ENCODE measurements at places on chromosomes 13 and 19.

DNA sequence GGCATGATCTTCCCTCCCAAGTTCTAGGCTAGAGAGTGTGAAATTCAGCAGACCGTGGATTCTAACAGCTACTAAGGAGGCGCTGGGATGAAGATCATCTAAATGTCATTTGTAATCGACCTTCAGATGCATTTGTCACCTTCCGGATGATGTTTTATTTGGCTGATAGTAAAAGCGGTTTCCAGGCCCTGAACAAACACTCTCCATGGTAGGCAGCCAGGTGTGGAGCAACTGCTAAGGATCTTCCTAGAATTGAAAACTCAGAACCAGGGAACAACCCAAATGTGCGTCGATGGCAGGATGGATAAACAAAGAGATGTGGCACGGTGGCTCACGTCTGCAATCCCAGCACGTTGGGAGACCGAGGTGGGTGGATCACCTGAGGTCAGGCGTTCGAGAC, 107.2 kb upstream of the CACNA1A start:
- DNase-seq, result no peak

GRCh38 chr19:28456708-28457320, 756.1 kb downstream of the UQCRFS1 start:
- no peak for DNase-seq

- DNase-seq, result no peak
Observed at GRCh38 chr19:45477713-45478453, 10.1 kb downstream of the FOSB start.

- no peak for DNase-seq
Observed at GRCh38 chr19:1232652-1233072, 5.1 kb downstream of the CBARP start.

DNA sequence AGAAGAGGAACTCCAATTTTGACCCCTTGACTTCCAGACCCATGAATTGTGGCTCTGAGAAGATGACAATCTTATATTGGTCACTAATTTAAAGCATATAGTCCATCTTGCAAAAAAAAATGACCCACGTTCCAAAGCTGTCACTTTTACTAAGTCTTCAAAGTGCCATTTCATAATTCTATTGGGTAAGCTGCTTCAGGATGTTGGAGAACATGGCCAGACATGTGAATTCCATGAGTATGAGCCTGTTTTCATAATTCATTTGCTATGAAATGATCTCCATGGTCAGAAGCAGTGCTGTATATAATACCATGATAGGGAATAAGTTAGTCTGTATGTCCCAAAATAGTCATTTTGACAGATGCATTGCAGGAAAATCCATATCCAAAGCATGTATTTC, 1787.3 kb downstream of the SLITRK5 start:
- DNase-seq, result no peak

GRCh38 chr13:20190076-20190475, 2.7 kb downstream of the GJB2 start:
- no peak for DNase-seq

- DNase-seq, result no peak
Observed at GRCh38 chr13:111027458-111028439, 87.4 kb upstream of the ARHGEF7 start.

DNA sequence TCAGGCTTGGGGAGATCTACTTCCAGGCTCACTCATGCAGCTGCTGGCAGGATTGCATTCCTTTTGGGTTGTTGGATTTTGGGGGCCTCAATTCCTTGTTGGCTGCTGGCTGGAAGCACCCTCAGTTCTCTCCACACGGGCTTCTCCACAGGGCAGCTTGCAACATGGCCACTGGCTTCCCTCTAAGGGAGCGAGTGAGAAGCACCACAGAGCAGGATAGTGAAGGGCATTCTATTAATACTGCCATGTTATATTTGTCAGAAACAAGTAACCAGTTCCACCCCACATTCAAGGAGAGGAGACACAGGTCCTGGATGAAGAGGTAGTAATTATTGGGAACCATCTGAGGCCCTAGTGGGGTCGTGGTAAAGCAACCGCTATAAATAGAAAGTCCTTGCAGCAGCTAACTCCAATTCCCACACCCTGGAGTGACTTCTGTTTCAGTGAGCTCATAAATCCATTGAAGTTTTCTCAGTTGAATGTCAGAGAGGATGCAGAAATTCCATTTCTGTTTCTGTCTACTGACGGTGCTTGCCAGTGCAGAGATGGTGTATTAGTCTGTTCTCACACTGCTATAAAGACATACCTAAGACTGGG, 558.9 kb downstream of the IRS2 start:
- DNase-seq, result no peak

DNA sequence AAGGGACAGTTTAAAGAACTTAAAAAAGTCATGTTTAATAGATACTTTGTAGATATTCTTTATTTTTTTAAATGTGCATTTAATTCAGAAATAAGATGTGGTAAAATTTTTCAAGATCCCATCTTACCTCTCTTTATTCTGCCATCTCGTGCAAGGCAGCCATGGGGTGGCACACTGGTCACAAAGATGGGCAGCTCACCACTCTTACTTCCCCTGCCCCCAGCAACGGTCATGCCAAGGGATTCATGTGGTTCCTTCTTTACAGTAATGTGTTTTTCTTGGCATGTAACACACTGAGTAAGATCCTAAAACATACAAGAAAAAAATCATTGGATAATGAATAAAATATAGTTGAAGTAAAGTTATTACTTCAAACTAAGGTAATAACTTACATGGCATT, 64.2 kb downstream of the LNX2 start:
- DNase-seq, result no peak

- DNase-seq, result no peak
Observed at GRCh38 chr19:57803594-57804325, 11.0 kb downstream of the ZNF552 start.

DNA sequence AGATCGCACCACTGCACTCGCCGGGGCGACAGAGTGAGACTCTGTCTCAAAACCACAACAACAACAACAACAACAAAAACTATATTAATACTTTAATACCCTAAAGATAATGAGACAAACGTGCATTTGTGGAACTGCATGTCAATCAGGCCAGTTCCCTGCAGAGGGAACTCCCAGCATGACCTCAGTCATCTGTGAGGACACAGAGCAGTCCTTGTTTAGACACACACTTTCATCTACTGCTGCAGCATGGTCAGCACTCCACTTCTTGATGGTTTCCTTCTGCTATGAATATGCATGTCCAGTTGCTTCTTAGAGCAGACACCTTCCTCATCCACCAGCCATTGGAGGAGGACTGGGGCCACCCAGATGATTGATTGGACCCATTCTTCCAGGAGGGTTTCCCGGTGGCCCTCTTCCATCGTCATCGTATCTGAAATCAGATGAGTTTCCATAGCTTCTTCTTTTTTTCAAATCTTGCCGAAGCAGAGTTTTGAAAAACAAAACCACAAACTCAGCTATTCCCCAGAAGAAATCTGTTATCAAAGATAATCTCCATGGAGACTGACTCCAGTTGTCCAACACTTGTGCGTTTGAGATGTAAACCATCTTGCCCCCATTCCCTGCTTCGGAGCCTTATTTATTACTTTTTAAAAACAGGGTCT, 26.5 kb downstream of the ZNF607 start:
- no peak for DNase-seq

GRCh38 chr19:30942636-30943035, 406.6 kb downstream of the TSHZ3 start:
- DNase-seq, result no peak

GRCh38 chr19:43780706-43781525, at the start of gene KCNN4:
Gene KCNN4 (minus strand): TSS chr19:43780973. CDS start chr19:43780861, 112 bp downstream.
- no peak for DNase-seq

- no peak for DNase-seq
Observed at GRCh38 chr13:93525087-93525486, 298.5 kb downstream of the GPC6 start.

- no peak for DNase-seq
Observed at GRCh38 chr13:81388400-81388799, 1047.5 kb upstream of the SPRY2 start.

GRCh38 chr13:80010286-80010831, 330.6 kb downstream of the SPRY2 start:
- DNase-seq, result no peak

- no peak for DNase-seq
Observed at GRCh38 chr19:41441321-41441945, 1.5 kb upstream of the ERICH4 start.

GRCh38 chr19:8638078-8638619, 7.7 kb downstream of the NFILZ start:
- no peak for DNase-seq

DNA sequence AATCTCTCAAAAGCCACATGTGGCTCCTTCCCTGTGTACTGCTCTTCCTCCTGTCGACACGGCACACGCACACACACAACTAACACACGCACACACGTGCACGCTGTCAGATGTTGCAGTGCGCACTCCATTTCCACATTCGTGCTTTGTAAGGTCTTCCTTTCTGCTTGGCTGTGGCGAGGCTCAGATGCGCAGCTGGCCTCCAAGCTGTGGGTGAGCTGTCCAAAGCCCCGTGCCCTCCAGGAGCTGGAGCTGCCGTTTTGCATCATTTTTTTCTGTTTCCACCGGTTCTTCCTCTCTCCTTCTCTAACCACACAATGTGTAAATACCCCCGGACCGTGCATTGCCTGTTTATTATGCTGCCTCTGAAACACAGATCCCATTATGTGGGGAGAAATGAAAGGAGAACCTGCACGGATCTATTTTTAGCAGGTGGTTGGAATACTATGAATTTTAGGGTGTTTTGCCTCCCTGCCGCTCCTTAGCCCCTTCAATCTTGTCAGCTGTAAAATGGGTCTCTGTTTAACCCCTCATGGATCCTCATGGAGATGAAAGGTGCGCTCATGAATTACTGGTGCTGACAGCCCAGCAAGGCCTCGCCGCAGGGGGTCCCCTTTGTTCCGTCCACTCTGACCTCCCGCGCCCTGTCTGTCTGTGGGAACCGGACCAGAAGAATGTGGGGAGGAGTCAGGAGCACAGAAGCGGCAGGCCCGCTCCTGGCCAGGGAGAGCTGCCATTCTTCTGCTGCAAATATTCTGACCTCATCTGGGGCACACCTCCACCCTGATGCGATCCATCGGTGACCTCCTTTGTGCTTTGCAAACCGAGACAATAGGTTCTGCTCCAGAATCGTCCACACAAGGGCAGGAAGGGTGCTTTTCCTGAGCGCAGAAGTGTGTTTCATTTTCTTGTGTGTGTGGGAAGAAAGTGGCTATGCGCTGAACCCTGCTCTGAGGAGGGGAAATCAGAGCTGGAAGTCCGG, 137.7 kb downstream of the SOX1 start:
- no peak for DNase-seq
